ENCODE measurements at places on chromosomes 11 and 22.

DNA sequence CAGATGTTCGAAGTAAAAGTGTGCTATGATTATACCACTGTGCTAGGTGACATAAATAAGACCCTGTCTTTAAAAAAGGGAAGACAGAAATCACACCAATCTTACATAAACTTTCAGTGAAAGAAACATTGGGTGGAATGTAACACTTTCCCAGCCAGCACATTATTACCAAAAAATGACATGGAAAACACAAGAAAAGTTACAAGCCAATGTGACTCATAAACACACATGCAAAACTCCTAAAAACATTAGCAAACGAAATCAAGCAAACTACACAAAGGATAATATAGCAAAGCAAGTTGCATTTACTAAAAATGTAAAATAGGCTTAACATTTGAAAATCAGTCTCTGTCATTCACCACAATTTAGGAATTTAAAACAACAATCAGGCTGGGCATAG lies 47.0 kb downstream of the SBF2 start:
- no peak for DNase-seq

DNA sequence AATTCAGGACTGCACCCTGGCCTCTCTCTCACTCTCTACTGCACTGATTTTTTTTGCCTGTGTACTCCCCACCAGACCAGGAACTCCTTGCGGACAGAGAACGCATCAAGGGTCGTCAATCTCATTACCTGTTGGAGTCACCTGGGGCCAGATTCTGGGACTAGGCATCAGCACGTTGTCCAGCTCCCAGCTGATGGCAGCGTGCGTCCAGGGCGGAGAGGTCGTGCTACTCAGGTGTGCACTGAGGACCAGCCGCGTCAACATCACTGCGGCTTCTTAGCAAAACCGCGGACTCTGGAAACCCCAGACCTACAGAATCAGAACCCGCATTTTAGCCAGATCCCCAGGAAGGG lies 13.1 kb downstream of the KCNJ5 start:
- no peak for DNase-seq

DNA sequence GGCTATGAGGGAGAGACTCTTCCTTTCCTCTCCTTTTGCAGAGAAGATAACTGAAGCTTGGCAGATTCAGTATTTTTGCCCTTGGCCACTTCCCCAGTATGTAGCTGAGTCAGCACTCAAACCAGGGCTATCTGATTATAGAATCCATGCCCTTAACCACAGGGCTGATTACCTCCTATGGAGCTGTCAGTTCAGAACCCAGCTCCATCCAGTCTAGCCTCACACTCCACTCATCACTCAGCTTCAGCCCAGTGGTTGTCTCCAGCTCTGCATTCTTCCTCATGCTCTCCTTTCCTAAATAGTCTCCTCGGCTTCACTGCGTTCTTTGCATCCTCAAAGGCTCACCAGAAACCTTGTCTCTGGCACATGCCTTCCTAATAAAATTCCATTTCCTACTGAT lies 151.6 kb upstream of the BLID start:
- DNase-seq: no peak

DNA sequence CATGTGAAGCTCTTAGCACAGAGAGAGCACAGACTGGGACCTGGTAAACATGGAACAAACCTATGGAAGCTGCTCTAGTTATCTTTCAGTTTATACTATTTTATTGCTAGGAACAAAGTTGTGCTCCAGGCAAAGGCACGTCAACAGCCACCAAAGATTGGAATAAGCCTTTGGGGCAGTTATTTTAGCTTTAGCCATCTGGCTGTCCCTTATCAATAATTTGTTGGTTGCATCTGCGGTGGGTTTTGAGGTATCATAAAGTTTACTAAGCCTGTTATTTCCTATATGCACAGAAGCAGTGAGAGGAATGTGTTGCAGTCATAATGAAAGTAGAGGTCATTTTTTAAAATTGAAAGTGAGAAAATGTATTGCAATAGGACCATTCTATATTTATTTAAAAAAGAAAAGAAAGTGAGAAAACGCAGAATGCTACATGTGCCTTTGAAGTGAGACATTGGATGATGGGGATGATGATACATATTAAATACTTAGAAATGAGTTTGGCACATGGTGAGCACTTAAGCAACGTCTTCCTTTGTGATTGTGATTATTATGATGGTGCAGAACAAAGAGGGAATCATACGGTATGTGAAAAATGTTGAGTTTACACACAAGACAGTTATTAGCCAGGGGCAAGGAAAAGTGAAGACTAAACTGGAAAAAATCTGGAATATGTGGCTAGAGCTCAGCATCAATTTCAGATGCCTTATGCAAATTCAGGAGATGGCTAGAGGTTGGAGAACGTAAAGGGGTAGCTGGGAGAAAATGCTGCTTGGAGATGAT lies 58.3 kb downstream of the PRR5L start:
- DNase-seq: no peak

- no peak for DNase-seq
These were observed 28.6 kb upstream of the YPEL1 start for GRCh38 chr22:21764038-21764804.

DNA sequence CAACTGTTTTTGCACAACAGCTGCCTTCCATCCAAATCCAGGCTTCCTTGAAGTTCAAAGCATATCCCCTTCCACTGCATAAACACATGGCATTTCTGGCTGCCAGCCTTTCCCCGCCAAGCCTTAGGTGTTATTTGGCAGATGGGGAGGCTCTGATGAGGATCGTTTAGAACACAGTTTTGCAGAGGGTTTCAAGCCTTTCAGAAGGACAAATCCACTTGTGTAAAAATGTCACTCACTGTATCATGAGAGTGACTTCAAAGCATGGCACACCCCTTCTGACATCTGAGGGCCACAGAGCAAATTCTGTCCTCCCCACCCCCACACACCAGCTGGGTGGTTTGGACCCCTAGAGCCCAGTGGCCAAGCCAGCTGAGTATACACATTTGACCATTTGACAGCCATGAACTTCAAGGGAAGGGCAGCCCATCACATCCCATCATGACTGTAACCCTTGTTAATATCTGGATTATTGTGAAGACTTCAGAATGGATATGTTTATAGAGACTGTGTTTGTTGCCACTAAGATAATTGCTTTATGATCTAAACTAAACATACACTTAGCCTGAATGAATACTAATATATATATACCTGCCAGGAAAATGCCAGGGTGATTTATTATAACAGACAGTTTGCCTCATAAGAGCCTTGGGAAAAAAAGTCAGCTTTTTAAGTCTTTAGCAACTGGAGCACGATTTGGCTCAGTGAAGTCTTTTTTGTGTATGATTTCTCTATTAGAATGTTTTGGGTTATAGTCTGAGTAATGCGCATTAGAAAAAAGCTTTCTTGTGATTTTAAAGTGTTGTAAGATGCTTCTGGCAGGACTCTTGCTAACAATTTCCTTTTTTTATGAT lies 31.9 kb downstream of the FBLN1 start:
- DNase-seq: no peak
